A673 (cell line): ENCODE measurements at places on chromosomes 7 and 10. TPM values are rescaled to one million over a fixed set of nuclear protein-coding genes. Genes with fewer than 3 reads are reported as not detected.

The JMJD1C gene
- 68.2 and 71.4 TPM in 2 replicates for total RNA-seq

- no peaks in the 10 kb centered on the region for H3K27me3 ChIP-seq
- H3K36me3 ChIP-seq: no peaks in the 10 kb centered on the region
- H3K4me1 ChIP-seq: no peaks in the 10 kb centered on the region
- no peak overlapping the region for H3K27ac ChIP-seq
- no peak overlapping the region for H3K4me3 ChIP-seq
Measured at GRCh38 chr7:77258014-77258413, 58.4 kb upstream of the FGL2 start.

GRCh38 chr7:30910411-30911073 lies 1.1 kb upstream of the AQP1 start:
- no peak overlapping the region for H3K27ac ChIP-seq
- H3K4me1 ChIP-seq: no peaks in the 10 kb centered on the region
- no peak for DNase-seq
- H3K27me3 ChIP-seq: no peaks in the 10 kb centered on the region

The HOXA7 gene
- 0.56 and 1.5 TPM in 2 replicates for total RNA-seq

- H3K36me3 ChIP-seq: no peaks in the 10 kb centered on the region
- no peak overlapping the region for H3K27ac ChIP-seq
- no peak for DNase-seq
- H3K4me3 ChIP-seq: no peak overlapping the region
Measured at GRCh38 chr10:118742032-118742431, 12.7 kb downstream of the CACUL1 start.

DNA sequence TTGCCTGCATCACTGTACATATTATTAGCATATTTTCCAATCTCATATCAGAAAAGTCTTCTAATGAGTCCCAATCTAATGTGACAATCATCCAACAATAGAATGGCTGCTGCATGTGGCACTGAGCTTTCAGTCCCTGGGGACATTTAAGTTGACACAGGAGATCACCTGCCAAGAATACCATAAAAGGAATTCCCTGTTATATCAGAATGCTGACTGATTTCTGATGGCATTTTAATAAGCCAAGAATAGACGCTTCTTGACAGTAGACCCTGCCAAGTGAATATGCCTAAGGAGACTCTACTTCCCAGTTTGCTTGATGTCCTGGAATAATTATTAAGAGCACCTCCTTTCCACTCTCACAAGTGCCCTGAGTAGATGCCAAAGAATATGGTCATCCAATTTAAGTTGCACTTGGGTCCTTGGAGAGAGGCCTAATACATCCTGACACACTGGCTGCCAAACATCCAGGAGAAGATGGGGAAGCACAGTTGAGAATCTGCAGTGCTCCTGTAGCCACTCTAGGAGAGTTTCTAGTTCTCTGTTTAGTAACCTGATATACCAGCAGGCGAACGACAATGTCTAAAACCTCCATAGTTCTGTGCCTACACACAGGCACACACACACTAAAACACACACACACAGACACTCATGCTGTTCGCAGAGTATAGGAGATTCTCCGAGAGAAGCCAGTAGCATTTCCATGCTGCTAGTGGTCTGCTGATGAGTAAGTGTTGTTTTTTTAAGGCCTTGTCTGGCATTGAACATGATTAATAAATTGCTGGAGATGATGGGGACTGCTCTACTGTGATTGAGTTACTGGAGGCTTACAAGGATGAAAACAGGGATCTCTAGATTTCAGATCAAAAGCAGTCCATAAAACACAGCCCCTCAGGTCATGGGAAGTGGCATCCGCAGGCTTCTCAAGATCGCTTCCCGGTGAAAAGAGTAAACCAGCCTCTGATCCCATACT lies 369.6 kb downstream of the KCNMA1 start:
- no peak overlapping the region for H3K27ac ChIP-seq
- no peaks in the 10 kb centered on the region for H3K4me1 ChIP-seq
- H3K27me3 ChIP-seq: peaks cover 22% of the 10 kb centered on the region

- peaks cover 4% of the 10 kb centered on the region for H3K4me1 ChIP-seq
- peak; percentile 37 for DNase-seq
- no peaks in the 10 kb centered on the region for H3K27me3 ChIP-seq
Measured at GRCh38 chr7:17132726-17133125, 165.7 kb upstream of the AHR start.

DNA sequence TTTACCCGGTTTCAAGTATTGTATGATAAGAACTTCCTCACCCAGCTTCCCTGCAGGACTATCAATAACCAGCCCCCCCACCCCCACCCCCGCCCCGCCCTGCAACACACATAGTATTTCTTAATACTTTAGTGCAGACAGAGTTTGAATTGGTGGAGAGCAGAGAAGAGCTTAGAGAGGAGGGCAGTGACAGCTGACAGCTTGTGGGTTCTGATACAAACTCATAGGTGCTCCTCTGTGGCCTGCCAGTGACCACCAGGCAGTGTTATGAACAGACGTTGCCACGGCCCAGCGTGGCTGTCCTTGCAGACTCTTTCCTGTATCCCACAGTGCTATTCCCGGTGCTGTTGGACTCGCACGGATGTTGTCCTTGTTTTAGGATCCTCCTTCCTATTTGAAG lies 186.9 kb upstream of the ADO start:
- H3K27me3 ChIP-seq: no peaks in the 10 kb centered on the region
- DNase-seq: no peak
- H3K4me3 ChIP-seq: no peak overlapping the region
- H3K4me1 ChIP-seq: peaks cover 23% of the 10 kb centered on the region
- no peak overlapping the region for H3K27ac ChIP-seq

DNA sequence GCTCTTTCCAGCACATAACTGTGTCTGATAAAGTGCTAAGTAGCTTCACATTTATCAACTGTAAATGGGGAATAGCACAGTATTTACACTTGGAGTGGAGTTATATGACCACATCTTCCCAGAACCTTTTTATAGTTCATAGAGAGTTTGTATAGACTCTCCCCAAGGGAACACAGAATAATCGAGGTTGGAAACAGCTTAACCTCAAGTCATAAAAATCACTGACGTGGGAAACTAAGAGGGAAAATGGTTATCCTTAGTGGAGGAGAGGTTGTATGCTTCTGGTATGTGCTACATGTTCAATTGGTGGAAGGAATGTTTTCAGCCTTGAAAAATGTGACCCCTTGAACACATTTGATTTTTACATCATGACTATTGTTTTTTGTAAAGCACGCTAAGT lies 167.9 kb upstream of the KIAA1217 start:
- no peaks in the 10 kb centered on the region for H3K4me1 ChIP-seq
- no peak overlapping the region for H3K27ac ChIP-seq
- H3K4me3 ChIP-seq: no peak overlapping the region
- no peaks in the 10 kb centered on the region for H3K27me3 ChIP-seq

DNA sequence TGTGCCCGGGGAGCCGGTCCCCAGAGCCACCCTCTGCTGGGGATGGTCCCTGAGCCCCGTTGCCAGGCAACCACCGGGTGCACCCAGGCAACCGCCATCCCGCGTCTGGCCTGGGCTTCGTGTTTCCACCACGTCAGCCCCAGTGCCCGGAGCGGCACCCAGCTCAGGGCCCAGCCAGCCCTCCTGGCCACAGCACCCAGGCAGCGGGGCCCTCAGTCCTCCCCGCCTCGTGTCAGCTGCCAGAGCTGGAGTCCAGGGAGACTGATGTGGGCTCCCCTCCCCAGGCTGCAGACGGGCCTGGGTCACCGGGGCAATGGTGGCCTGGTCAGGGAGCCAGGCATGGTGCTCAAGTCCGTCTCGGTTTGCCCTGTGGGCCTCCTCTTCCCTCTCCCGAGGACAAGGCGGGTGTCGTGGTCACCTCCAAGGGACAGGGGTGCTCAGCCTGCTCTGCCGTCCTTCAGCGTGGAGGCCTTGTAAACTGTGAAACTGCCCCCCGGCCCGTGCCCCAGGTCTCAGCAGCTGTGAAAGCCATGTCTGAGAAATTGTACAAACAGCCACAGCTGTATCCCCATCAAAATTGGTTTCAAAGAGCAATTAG lies 72.5 kb downstream of the MICALL2 start:
- peaks cover 14% of the 10 kb centered on the region for H3K4me1 ChIP-seq
- H3K4me3 ChIP-seq: no peak overlapping the region
- no peaks in the 10 kb centered on the region for H3K36me3 ChIP-seq
- no peak for DNase-seq

The SLC39A12 gene
- not detected in 2 replicates for total RNA-seq

GRCh38 chr7:35003679-35004303 lies 33.5 kb downstream of the DPY19L1 start:
- peak overlapping the region; percentile 83 for H3K27ac ChIP-seq
- DNase-seq: peak; percentile 88
- H3K4me3 ChIP-seq: no peak overlapping the region
- H3K36me3 ChIP-seq: peaks cover 5% of the 10 kb centered on the region

DNA sequence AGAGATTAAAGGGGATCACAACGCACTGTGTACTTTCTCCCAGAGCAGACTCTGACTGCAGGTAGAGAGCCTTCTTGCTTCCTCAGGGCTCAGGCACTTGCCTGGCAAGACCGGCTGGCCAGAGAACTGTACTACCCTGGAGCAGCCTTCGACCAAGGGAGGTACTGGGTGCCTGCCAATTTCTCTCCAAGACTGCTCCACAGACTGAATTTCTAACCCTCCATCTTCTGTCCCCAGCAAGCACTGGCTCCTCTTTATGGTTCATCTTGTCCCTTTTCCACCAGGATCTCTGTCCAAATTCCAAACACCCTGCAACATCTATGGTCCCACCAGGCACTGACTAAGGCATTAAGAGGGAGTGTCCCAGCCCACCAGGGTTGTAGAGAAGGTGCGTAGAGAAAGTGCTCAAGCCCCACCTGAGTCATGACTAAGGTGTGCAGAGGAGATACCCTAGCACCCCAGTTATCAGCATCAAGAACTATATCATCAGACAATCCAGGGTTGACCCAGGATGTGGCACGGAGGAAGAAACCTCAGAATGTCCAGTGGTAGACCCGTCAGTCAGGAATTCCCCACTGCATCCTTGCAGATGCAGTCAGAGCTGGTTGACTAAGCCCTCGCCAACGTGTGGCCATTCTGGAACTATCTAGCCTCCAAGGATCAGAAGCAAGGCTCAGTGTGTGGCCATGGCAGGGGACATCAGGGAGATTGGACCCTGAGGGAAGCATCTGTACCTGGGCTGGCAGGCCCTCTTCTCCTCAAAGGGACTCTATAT lies 60.9 kb upstream of the CAMK2B start:
- H3K4me1 ChIP-seq: no peaks in the 10 kb centered on the region
- H3K27ac ChIP-seq: no peak overlapping the region
- no peak for DNase-seq
- H3K27me3 ChIP-seq: no peaks in the 10 kb centered on the region
- no peak overlapping the region for H3K4me3 ChIP-seq

DNA sequence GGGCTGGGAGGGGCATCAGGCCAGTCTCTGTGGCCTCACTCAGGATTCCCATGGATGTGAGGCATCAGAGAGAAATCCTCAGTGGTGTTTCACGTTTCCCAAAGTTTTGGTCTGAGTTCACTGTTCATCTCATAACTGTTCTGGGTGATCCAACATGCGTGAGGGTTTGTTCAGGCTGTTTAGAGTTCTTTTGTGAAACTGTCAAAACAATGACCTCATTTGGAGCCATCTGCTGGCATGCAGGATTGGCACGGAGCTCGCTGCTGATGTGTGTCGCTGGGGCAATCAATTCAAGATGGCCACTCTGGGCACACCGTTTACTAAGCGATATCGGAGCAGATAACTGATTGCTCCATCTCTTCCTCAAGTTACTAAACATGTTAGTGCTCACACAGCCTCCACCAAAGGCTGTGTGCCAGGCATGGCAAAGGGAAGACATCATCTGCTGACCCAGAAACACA lies 365.6 kb downstream of the WDR11 start:
- H3K4me1 ChIP-seq: no peaks in the 10 kb centered on the region
- H3K36me3 ChIP-seq: no peaks in the 10 kb centered on the region
- no peak overlapping the region for H3K27ac ChIP-seq
- no peak for DNase-seq
- peaks cover 41% of the 10 kb centered on the region for H3K27me3 ChIP-seq
- H3K4me3 ChIP-seq: no peak overlapping the region

The FAM25C gene
- not detected in 2 replicates for total RNA-seq

The MYO1G gene
- total RNA-seq: 0.17 and 0.20 TPM in 2 replicates

DNA sequence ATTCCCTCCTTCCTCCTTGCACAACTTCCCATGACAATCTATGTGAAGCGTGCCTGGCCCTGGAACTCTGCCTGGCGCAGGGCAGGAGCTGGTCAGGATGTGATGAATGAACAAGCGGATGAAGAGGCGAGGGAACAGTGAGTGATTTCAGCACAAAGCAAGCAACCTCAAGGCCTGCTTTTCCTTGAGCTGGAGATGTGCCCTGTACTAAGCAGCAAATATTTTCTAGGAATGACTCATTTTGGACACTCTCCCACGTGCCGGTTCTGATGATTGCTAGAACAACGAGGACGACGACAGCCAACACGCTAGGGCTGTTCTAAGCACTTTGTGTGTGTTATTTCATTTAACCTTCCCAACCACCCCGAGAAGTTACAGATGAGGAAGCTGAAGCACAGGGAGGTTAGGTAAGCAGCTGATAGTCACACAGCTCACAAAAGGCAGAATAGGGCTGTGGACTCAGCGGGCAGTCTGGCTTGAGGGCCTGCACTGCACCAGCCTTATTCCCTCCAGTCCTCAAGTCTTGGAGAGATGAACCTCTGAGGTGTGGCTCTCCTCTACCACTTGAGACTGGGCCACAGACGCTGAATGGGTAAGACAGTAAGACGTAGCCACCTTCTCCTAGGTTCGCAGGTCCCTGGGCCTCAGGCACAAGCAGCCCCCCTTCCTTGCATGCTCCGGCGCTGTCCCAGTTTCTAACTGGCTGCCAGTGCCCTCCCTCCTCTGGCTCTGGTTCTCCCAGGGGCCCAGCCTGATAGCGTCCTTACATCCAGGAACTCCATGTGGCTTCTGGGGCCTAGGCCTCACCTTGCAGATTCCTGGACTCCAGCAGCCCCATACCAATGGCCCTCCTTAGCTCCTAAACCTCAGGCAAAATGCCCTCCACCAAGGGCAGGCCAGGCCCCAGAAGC lies 59.0 kb downstream of the YKT6 start:
- H3K36me3 ChIP-seq: no peaks in the 10 kb centered on the region
- no peak overlapping the region for H3K4me3 ChIP-seq
- no peak overlapping the region for H3K27ac ChIP-seq
- H3K27me3 ChIP-seq: no peaks in the 10 kb centered on the region
- DNase-seq: no peak
- peaks cover 13% of the 10 kb centered on the region for H3K4me1 ChIP-seq

The COPS6 gene
- total RNA-seq: 155 and 166 TPM in 2 replicates

DNA sequence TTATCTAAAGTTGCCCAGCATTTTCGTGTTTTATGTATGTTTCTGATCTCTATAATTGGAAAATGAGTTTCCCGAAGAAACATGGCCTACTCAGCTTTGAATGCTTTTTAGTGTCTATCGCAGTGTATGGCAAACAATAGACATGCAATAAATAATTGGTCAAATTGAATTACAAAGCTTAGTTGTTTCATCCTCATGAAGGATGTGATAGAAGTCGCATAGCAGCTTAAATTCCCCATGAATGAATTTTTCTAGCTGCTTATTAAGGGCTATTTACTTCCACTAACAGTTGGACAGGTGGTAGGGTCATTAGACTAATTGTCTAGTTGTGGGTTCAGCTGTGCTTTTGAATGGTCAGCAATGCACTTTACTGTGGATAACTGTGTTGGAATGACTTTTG lies 467.3 kb upstream of the MBL2 start:
- H3K27ac ChIP-seq: no peak overlapping the region
- no peaks in the 10 kb centered on the region for H3K27me3 ChIP-seq
- no peak for DNase-seq
- H3K4me3 ChIP-seq: no peak overlapping the region
- H3K36me3 ChIP-seq: no peaks in the 10 kb centered on the region
